ENCODE measurements at places on chromosomes 12 and 14.

DNA sequence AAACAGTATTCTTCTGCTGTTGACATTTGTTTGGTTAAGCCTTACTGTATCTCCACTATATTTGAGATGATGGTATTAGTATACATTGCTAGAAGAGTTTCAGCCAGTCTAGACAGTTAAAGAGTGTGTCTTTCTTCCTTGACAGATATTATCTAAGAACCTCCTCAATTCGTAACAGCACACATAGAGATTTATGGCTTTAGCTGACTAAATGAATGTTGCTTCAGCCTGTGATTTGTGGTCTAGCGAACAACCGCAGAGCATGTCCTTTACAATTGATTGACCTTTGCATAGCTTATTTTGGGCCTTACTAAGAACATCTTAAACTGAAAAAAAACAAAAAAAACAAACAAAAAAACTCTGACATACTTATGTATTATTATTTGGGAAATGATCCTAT is 122.2 kb downstream of the DAAM1 start:
- peak; percentile 38 for DNase-seq

- peak; percentile 21 for DNase-seq
Observed at GRCh38 chr12:27968972-27969623, 3.4 kb downstream of the PTHLH start.

DNA sequence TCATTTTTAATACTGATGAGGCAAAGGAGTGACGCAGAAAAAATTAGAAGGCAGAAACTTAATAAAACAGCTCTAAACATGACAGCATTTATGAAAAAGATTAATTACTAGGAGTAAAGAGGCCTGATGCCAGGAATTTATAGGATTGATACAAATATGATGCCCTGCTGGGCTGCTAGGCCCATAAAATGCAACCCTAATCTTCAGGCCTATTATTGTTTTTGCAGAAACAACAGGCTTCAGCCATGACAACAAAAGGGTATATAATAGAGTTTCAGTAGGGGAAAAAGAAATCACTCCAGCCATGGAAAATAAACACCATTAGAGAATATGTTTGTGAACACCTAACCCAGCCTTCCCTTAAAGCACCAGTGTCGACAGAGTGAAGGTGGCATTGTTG is 50.6 kb downstream of the OTX2 start:
- no peak for DNase-seq

DNA sequence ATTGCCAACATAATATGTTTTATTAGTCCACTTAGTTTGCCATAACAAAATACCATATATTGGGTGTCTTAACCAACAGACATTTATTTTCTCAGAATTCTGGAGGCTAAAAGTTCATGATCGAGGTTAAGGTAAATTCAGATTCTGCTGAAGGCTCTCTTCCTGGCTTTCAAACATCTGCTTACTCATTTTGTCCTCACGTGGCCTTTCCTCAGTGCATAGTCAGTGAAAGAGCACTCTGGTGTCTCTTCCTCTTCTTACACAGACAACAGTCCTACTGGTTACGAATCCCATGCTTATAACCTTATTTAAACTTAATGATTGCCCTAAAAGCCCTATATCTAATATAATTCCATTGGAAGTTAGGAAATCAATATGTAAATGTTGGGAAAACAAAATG is 479.7 kb downstream of the FSCB start:
- no peak for DNase-seq

GRCh38 chr12:112714166-112714710 is 77.3 kb upstream of the RPH3A start:
- no peak for DNase-seq

- DNase-seq = peak; percentile 8
Observed at GRCh38 chr12:76830436-76830835, 48.4 kb downstream of the CSRP2 start.
